ENCODE measurements at places on chromosomes 2 and 18.

DNA sequence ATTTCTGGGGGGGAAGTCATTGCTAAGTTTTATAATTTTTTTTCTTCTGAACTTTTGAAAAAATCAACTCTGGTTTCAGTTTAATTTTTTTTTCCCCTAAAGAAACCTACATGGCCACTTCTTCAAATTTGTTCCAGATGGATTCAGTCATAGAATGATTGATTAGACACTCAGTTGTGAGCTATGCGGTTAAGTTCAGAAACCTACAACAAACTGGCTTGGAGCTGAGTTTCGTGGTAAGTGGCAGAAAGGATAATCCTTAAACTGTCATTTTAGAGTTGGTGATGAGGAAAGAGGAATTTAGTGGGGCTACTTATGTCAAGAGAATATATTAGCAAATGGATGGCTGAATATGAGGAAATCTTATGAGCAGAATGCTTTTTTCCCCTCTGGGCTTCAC is 23.7 kb downstream of the EFEMP1 start:
- no peak for DNase-seq

DNA sequence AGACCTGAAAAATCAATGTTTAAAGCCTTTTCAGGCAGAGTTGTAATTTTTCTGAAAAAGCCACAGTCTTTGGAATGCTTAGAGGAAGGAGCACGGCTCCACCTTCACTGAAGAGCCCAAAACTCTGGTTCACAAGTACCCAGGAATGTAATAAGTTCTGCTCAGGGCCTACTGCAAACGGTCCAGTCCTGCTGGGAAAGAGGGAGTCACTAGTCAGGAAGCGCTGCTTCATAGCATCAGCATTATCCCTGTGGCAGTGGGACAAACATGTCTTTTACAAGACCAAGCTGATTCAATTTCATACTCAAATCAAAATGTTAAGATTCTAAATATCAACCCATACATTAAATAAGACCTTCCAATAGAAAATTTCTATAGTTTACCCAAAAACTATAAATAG is 152.9 kb upstream of the PGAP1 start:
- DNase-seq: no peak

GRCh38 chr2:160517731-160518130 is 24.1 kb upstream of the RBMS1 start:
- DNase-seq: no peak

- no peak for DNase-seq
Measured at GRCh38 chr2:13508671-13509070, 791.9 kb downstream of the TRIB2 start.

GRCh38 chr18:41681138-41681880 is 273.7 kb upstream of the PIK3C3 start:
- no peak for DNase-seq

- DNase-seq: no peak
Measured at GRCh38 chr2:213751446-213751845, 467.2 kb downstream of the SPAG16 start.

DNA sequence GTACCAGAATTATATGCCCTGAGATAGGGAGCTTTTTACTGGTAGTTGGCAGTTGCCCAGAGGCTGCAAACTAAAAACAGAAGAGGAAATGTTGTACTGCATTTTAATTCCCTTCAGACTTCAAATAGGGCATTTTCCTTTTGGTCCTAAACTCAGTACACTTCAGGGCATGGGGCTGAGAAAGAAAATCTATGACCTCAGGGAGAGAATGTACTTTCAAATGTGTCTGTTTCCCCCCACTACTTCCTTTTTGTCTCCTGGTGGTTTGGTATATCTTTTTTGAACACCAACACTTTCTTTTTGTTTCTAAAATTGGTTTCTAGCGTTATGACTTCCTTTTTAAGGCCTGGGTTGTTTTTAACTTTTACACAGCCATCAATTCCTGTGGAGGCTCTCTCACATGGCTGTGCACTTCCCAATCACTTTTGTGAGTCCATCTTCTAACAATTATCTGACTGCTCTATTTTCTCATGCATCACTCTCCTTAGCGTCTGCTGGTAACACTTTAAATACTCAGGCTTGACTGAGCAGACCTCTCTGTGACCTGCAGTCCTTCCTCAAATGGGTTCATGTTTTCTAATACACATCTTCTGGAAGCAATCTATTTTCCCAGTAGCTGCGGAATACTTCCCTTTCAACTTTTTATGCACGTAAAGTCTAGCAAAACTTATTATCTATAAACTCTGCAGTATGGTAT is 596.0 kb downstream of the LRP1B start:
- no peak for DNase-seq

DNA sequence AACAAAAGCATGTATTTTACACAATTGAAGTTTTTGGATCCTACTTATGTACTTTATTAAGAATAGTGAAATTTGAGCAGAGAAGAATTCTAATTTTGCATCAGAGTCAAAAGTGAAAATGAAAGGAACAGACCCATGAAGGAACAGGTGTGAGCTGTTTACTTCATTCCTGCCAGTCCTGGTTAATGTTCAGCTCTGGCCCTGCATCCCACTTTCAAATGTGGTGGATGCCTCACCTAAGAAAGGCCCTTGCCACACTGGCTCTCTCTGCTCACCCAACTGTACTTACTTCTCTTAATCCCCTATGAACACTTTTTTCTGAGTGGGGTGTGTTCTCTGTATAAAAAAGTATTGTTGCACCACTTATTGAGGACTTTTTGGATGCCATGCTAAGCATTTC is 22.2 kb downstream of the FAM110C start:
- no peak for DNase-seq

GRCh38 chr18:22285361-22286140 is 116.2 kb downstream of the GATA6 start:
- DNase-seq: no peak

GRCh38 chr2:71926876-71927756 is 220.5 kb downstream of the CYP26B1 start:
- no peak for DNase-seq

- no peak for DNase-seq
Measured at GRCh38 chr2:10526281-10527000, 78.3 kb upstream of the ODC1 start.

GRCh38 chr18:49368876-49369440 is 91.5 kb downstream of the DYM start:
- DNase-seq: no peak

DNA sequence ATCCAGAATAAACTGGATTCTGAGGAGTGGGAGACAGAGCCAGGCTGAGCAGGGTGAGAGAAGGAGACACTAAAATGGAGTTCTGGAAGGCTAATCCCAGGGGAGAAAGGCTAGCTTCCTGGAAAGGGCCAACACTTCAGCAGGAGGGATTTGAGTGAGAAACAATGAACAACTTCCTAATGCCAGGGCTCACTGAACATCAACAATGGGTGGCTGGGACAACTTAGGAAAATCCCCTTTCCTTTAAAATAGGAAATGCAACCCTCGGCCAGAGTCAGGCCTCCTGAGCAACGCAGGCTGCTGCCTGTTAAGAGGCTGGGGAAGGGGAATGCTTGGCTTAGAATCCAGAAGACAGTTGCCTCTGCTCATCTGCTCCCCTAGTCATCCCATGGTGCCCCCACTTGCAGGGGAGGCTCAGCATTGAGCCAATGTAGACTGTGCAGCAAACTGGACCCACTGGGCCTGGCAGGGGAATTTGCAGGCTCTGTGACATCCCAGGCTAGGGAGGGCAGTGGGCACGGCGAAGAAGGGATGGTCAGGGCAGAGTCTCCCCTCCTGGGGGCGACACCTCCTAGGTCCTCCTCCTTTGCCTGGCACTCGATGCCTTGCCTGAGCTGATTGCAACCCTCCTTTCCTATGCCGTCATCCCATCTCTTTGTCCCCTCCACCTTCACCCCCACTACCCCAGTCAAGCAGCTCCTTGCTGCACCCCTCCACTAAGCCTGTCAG is 182.5 kb downstream of the TNS1 start:
- DNase-seq: no peak

DNA sequence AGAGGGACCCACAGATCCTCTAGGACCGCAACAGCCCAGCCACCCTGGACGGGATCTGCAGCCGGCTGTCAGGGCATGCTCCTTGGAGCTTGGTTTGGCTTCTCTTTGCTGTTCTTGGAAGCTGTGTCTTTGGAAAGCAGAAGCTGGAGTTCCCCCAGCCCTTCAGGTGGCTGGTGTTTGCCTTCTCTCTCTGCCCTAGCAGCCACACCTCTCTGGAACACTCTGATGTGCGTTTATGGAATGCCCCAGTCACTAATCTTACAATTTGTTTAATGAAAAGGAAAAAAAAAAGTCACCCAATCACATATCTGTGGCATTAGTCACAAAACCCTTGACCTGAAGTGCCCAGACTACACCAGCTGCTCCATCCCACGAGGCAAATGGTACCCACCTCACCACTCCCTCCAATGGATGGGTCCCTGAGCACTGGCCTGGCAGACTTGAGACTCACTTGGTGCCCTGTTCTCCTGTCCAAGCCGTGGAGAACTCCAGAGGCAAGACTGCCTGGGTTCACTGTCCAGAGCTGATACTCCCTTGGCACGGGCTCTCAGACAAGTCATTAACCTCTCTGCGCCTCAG is 70.2 kb upstream of the DAPL1 start:
- DNase-seq: no peak

GRCh38 chr2:5668682-5669250 is 23.4 kb upstream of the SOX11 start:
- no peak for DNase-seq

GRCh38 chr18:47735041-47735702 is 195.3 kb downstream of the SMAD2 start:
- DNase-seq: no peak

- DNase-seq: no peak
Measured at GRCh38 chr18:35511428-35511827, 13.7 kb upstream of the INO80C start.

- no peak for DNase-seq
Measured at GRCh38 chr2:182542501-182543258, 115.8 kb upstream of the PDE1A start.

GRCh38 chr2:23480957-23481797 is 96.2 kb downstream of the KLHL29 start:
- no peak for DNase-seq

DNA sequence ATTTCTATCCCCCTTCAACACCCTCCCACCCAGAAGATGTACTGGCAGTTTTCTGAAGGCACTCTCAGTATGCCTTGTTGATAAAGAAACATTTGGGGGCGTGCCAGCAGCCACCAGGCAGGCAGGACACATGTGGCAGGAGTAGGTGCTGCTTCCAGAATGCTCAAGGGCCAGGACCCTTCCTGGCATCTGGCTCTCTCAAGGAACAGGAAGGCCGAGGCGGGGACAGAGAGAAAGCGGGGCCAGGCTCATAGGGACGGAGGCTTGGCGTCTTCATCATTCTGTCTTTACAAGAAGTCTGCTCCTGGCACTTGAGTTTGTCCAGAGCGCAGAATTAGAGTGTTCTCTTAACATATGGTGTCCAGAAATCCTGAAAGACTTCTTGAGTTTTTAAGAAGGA is 121.6 kb downstream of the FAM210A start:
- DNase-seq: no peak

- DNase-seq: peak; percentile 10
Measured at GRCh38 chr2:64819774-64820688, 166.3 kb upstream of the SERTAD2 start.

GRCh38 chr18:74682141-74682990 is 84.7 kb downstream of the ZNF407 start:
- no peak for DNase-seq

DNA sequence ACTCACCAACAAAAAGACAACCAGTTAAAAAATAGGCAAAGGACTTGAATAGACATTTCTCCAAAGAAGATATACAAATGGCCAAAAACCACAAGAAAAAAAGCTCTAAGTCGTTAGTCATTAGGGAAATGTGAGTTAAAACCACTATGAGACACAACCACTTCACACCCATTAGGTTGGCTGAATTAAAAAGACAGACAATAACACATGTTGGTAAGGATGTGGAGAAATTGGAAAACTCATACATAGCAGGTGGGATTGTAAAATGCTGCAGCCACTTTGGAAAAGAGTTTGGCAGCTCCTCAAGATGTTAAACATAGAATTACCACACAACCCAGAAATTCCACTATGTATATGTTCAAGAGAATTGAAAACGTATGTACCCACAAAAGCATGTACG is 117.6 kb upstream of the SPATS2L start:
- DNase-seq: no peak

DNA sequence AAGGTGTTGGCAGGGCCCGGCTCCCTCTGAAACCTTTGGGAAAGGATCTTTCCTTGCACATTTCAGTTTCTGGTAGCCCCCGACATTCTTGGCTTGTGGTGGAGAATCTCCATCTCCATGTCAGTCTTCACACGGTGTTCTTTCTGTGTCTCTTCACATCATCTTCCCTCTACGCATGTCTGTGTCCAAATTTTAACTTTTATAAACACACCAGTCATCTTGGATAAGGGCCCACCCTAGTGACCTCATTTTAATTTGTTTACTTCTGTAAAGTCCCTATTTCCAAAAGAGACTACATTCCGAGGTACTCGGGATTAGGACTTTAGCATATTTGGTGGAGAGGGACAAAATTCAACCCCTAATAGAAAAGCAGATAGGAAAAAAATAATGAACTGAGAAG is 138.4 kb downstream of the GALNT3 start:
- no peak for DNase-seq

GRCh38 chr2:165804719-165805118 is 10.7 kb upstream of the GALNT3 start:
- no peak for DNase-seq

GRCh38 chr2:86308984-86309695 is 28.3 kb downstream of the REEP1 start:
- DNase-seq: no peak

DNA sequence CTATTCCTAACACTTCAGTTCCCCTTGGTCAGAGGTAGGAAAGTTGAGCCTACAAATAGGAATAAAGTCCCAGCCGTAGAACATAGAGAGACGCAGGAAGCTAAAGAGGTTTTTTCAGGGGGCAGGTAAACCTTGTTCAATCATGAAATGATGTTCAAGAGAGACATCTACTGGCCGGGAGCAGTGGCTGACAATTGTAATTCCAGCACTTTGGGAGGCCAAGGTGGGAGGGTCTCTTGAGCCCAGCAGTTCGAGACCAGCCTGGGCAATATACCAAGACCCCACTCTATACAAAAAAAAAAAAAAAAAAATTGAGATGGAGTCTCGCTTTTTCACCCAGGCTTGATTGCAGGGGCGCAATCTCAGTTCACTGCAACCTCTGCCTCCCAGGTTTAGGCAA is 66.7 kb upstream of the DNAJC10 start:
- DNase-seq: no peak

DNA sequence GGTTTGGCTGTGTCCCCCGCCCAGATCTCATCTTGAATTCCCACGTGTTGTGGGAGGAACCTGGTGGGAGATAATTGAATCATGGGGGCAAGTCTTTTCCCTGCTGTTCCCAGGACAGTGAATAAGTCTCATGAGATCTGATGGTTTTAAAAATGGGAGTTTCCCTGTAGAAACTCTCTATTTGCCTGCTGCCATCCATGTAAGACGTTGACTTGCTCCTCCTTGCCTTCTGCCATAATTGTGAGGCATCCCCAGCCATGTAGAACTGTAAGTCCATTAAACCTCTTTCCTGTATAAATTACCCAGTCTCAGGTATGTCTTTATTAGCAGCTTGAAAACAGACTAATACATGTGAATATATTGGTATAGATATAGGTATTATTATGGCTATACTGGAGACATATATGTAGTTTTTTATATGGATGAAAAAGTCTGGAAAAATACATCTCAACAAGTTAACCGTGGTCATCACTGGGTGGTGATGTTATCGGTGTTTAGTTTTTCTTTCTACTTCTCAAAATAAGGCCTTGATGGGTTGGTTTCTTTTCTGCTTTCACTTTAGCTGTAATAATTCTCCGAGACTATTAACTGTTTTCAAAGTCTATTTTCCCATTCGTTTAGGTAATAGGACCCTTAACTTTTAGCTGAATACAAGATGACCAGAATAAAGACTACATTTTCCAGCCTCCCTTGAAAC is 39.1 kb upstream of the NCOA1 start:
- DNase-seq: no peak

GRCh38 chr18:35691625-35692024 is 110.1 kb downstream of the GALNT1 start:
- no peak for DNase-seq
